ENCODE measurements at places on chromosomes 6 and 20.

DNA sequence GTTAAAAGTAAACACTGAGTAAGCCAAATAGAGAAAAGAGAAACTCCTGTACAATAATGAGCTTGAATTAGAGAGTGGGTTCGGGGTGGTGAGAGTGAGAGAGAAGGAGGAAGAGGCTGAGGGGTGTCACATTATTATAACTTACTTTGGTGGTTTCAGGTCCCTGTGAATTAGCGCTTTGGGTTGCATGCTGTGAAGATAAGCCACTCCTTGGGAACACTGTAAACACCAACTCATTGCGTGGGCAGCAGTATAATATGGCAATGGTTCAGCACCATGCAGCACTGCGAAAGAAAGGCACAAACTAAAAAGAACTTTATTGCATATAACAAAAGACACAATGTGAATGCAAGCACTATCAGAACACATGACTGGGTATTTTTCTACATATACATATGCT is 26.9 kb downstream of the MAP3K7 start:
- no peaks in the 10 kb centered on the region for H3K27me3 ChIP-seq
- no peak for DNase-seq
- no peak overlapping the region for H3K27ac ChIP-seq

GRCh38 chr6:113755449-113756289 is 101.5 kb upstream of the MARCKS start:
- no peak for DNase-seq
- H3K4me1 ChIP-seq: no peaks in the 10 kb centered on the region
- H3K4me3 ChIP-seq: no peak overlapping the region
- no peaks in the 10 kb centered on the region for H3K27me3 ChIP-seq
- no peaks in the 10 kb centered on the region for H3K36me3 ChIP-seq
- H3K27ac ChIP-seq: no peak overlapping the region

- no peak overlapping the region for H3K4me3 ChIP-seq
- H3K27me3 ChIP-seq: no peaks in the 10 kb centered on the region
- H3K36me3 ChIP-seq: no peaks in the 10 kb centered on the region
- H3K27ac ChIP-seq: no peak overlapping the region
Measured at GRCh38 chr6:112439010-112439409, 91.9 kb downstream of the RFPL4B start.

- H3K4me1 ChIP-seq: no peaks in the 10 kb centered on the region
- H3K27me3 ChIP-seq: no peaks in the 10 kb centered on the region
- no peaks in the 10 kb centered on the region for H3K36me3 ChIP-seq
- DNase-seq: no peak
- no peak overlapping the region for H3K4me3 ChIP-seq
Measured at GRCh38 chr6:101597693-101598092, 204.2 kb downstream of the GRIK2 start.

GRCh38 chr6:12606616-12607015 is 110.0 kb upstream of the PHACTR1 start:
- no peak overlapping the region for H3K4me3 ChIP-seq
- no peak overlapping the region for H3K27ac ChIP-seq
- H3K4me1 ChIP-seq: no peaks in the 10 kb centered on the region
- peaks cover 55% of the 10 kb centered on the region for H3K27me3 ChIP-seq

GRCh38 chr6:76330031-76330430 is 257.6 kb upstream of the IMPG1 start:
- no peaks in the 10 kb centered on the region for H3K27me3 ChIP-seq
- no peak for DNase-seq
- no peaks in the 10 kb centered on the region for H3K36me3 ChIP-seq
- no peak overlapping the region for H3K4me3 ChIP-seq

GRCh38 chr20:34997131-34997561 is 41.5 kb downstream of the MYH7B start:
- no peaks in the 10 kb centered on the region for H3K27me3 ChIP-seq
- no peak overlapping the region for H3K4me3 ChIP-seq
- peaks cover 9% of the 10 kb centered on the region for H3K36me3 ChIP-seq
- no peak for DNase-seq
- no peak overlapping the region for H3K27ac ChIP-seq

- no peaks in the 10 kb centered on the region for H3K4me1 ChIP-seq
- no peak overlapping the region for H3K4me3 ChIP-seq
- no peak overlapping the region for H3K27ac ChIP-seq
- H3K27me3 ChIP-seq: no peaks in the 10 kb centered on the region
Measured at GRCh38 chr6:124682751-124683150, 279.5 kb upstream of the RNF217 start.

- H3K27me3 ChIP-seq: no peaks in the 10 kb centered on the region
- H3K36me3 ChIP-seq: peaks cover 2% of the 10 kb centered on the region
- H3K4me3 ChIP-seq: no peak overlapping the region
- peak; percentile 60 for DNase-seq
Measured at GRCh38 chr6:5471044-5471443, 209.7 kb downstream of the FARS2 start.

DNA sequence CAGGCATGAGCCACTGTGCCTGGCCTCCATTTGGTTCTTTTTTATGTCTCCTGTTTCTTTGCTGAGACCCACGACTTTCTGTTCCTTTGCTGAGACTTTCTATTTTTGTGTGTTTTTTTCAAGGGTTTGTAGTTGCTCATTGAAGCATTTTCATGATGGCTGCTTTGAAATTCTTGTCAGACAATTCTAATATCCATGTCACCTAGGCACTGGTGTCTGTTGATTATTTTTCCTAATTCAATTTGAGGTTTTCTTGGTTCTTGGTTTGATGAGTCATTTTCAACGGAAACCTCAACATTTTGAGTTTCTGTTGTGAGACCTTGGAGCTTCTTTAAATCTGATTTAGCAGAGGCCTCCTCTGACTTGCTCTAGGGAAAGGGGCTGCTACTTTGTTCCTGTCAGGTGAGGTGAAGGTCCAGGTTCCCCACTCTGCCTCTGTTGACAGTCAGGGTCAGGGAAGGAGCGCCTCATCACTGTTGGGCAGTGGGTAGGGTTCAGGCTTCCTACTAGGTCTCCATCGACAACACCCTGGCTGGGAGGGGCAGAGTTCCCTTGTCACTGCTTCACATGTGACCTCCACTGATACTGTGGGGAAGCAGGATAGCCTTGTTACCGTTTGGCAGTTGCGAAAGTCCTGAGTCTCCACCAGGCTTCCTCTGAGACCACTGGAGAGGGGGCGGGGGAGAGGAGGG is 67.2 kb upstream of the RNF24 start:
- H3K36me3 ChIP-seq: peaks cover 3% of the 10 kb centered on the region
- peaks cover 11% of the 10 kb centered on the region for H3K27me3 ChIP-seq
- H3K4me1 ChIP-seq: peaks cover 49% of the 10 kb centered on the region
- H3K4me3 ChIP-seq: peak overlapping the region; percentile 66
- DNase-seq: peak; percentile 29
- peak overlapping the region; percentile 68 for H3K27ac ChIP-seq

GRCh38 chr6:112156668-112157067 is 69.3 kb downstream of the FAM229B start:
- H3K4me1 ChIP-seq: peaks cover 28% of the 10 kb centered on the region
- no peak for DNase-seq
- no peak overlapping the region for H3K27ac ChIP-seq
- no peak overlapping the region for H3K4me3 ChIP-seq
- H3K27me3 ChIP-seq: peaks cover 33% of the 10 kb centered on the region
- H3K36me3 ChIP-seq: no peaks in the 10 kb centered on the region

DNA sequence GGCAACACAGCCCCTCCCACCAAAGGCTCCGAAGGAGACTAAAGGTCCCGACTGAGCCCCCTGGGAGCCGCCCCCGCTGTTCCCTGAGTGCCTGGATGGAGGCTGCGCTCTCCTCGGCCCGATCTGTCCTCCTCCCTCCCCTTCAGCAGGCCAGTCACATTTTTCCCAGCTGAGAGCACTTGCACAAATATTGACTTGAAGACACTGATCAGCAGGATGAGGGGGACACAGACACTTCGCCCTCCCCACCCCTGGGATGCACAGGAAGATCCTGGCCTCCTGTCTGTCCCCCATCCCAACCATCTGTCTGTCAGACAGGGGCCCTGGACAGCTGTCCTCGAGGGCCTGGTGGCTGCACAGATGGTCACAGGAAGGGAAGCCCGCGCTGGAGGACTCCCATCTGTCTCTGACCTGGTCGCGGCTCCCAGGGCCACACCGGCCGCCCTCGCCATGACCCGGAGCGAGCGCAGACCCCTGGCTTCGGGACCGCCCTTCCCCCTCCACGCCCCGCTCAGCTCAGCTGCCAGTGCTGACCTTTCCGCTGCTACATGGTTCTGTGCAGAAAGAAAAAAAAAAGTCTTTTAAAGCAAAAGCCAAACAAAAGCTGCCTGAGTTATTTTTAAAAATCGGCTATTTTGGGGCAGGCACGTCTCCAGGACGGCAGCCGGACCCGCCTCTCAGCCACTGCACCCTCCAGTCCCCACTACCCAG is 11.1 kb downstream of the LAMA5 start:
- no peaks in the 10 kb centered on the region for H3K27me3 ChIP-seq
- no peak overlapping the region for H3K27ac ChIP-seq

DNA sequence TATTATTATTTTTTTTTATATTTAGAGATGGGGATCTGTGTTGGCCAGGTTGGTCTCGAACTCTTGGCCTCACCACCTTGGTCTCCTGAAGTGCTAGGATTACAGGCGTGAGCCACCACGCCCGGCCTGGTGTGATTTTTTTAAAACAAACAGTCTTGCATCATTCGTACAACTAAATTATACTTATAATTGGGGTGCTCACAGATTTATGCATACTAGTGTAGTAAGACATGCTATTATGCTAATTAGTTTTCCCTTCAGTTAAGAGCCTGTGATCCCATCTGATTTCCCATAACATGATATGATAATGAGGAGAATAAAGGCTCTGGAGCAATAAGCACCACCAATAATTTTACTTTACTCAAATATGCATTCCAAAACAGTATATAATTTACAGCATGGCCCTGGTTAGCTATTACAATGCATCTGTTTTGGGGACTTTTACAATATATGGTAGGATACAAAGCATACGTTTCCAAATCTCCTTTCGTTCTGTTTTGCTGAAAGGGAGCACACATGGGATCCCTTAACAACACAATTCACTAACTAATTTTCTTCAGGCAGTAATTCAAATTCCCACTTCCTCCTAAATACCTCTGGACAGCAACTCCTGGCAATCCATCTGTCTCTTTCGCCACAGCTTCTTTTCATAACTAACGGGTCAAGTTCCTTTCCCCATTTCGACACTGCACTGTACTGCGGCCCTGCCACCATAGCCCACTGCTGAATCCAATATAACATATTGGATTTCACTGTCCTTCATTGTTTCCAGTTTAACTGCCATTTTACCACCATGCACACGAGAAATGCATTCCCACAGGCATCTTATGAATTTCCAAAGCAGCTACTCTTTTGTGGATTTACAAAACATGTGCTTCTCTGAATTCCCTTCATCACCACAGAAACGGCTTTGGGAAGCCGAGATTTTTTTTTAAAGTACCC is 1.7 kb downstream of the NUDT3 start:
- no peak overlapping the region for H3K27ac ChIP-seq
- H3K4me1 ChIP-seq: peaks cover 24% of the 10 kb centered on the region
- no peak overlapping the region for H3K4me3 ChIP-seq
- H3K27me3 ChIP-seq: no peaks in the 10 kb centered on the region
- peaks cover 2% of the 10 kb centered on the region for H3K36me3 ChIP-seq
- DNase-seq: no peak

DNA sequence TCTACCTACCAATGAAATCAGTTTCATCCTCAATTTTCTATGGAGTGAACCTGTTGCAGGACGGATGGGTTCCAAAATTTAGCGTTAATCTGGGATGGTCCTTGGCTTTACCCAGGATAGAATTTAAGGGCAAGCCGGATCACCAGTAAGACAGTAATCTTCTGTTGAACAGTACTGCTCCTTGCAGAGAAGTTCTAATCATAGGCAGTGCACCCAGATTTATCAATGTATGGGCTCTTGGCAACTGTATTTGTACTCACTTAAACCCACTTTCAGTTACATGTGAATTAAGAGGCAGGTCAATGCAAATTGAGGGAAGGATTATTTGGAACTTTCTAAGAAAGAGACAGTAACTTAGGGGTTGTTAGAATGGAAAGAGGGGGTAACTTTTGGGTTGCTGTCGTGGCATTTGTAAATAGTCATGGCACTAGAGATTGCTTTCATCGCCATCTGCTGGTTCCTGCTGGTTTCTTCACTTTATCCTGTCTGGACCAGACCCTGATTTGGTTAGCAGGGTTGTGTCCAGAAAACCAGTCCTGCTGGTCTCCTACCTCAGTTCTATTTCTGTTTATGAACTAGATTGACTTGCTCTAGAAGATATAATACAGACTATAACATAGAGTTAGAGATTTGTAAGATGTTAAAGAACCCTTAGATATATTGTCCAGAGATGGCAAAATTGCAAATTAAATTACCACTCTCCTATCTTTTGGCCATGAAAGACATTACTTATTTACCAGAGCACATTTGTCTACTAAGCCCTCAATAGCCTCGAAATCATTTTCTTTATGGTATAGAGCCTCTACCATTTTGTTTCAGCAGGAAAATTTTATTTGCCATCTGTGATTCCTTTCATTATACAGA is 646.3 kb downstream of the UTRN start:
- no peaks in the 10 kb centered on the region for H3K4me1 ChIP-seq
- H3K4me3 ChIP-seq: no peak overlapping the region
- H3K27ac ChIP-seq: no peak overlapping the region
- H3K27me3 ChIP-seq: no peaks in the 10 kb centered on the region
- peak; percentile 23 for DNase-seq

- no peak overlapping the region for H3K4me3 ChIP-seq
- peak; percentile 52 for DNase-seq
- no peak overlapping the region for H3K27ac ChIP-seq
- no peaks in the 10 kb centered on the region for H3K27me3 ChIP-seq
- H3K4me1 ChIP-seq: peaks cover 11% of the 10 kb centered on the region
Measured at GRCh38 chr20:34536798-34537394, 20.7 kb downstream of the DYNLRB1 start.

DNA sequence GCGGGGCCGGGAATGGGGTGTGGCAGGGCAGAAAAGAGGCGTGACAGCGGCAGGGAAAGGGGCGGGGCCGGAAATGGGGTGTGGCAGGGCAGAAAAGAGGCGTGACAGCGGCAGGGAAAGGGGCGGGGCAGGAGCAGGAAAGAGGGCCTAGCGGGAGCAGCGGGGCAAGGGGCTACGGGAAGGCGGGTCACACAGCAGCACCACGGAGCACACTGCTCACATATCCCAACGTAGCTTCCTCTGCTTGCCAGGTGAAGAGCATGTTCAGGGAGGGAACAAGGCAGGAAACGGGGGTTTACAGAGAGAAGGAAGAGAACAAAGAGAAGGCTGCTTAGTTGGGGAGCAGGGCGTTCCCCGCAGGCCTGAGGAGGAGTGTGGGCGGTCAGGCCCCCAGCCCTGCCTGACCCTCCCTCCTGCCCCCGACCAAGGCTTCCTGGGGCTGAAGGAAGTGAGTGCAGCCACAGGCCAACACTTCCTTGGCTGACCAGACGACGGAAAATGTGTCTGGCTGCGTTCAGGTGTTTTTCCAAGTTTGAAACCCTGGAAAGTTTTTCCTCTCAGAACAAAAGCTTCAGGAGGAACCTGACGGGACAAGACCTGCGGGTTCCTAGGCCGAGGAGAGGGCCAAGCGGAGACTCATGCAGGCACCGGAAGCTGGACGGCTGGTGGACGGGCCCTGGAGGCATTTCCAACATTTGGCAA is 13.8 kb downstream of the UCKL1 start:
- H3K36me3 ChIP-seq: peaks cover 2% of the 10 kb centered on the region
- no peak overlapping the region for H3K4me3 ChIP-seq
- peaks cover 11% of the 10 kb centered on the region for H3K4me1 ChIP-seq
- H3K27ac ChIP-seq: no peak overlapping the region

All from activated T-cell treated with anti-CD3 and anti-CD28 coated beads, Interleukin-2, amount 50 U/mL, for 72 hours (primary cell).